ENCODE measurements at places on chromosomes 5 and 9.

DNA sequence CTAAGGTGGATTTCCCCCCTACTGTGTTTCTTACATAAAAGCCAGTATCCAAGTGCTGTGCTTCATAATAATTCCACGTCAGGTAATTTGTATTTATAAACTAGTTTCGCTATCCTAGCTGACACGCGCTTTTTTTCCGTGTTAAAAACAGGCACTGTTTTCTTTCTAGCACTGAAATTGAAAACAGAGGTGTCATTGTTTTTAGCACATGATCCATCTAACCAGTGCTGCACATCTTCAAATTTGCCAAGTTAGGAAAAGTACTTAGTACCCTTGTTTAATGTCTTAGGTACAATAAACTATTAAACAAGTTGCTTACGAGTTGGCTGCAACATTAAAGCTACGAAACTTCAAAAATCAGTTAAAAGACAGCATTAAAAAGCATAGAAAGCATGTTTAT, 49.9 kb downstream of the JMY start:
- DNase-seq, result no peak

DNA sequence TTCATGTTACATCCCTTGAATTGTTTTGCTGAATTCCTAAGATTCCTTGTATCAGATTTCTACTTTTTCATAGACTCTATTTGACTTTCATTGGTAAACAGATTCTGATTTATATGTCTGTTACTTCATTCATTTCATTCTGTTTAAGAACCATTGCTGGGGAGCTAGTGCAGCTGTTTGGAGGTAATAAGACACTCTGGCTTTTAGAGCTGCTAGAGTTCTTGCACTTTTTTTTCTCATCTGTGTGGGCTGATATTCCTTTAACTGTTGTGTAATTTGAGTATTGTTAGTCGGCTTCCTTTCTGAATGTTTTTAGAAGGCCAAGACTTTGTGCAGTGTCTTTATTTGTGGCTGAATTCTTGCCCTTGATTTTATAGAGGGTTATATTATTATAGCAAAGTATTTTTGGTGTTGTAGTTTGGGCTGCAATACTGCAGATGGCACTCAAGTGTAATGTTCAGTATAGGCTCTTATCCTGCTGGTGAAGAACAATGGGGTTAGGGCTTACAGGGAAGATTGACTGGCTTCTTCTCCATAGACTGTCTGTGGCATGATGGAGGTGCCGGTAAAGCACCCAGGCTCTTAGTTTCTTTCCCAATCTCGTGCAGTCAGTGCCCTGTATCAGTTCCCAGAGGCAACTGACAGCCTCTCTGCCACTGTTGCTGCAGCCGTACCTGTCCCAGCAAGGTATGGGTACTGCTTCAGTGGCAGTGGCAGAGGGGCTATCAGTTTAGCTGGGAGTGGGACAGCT, 162.2 kb downstream of the OXCT1 start:
- DNase-seq, result no peak

DNA sequence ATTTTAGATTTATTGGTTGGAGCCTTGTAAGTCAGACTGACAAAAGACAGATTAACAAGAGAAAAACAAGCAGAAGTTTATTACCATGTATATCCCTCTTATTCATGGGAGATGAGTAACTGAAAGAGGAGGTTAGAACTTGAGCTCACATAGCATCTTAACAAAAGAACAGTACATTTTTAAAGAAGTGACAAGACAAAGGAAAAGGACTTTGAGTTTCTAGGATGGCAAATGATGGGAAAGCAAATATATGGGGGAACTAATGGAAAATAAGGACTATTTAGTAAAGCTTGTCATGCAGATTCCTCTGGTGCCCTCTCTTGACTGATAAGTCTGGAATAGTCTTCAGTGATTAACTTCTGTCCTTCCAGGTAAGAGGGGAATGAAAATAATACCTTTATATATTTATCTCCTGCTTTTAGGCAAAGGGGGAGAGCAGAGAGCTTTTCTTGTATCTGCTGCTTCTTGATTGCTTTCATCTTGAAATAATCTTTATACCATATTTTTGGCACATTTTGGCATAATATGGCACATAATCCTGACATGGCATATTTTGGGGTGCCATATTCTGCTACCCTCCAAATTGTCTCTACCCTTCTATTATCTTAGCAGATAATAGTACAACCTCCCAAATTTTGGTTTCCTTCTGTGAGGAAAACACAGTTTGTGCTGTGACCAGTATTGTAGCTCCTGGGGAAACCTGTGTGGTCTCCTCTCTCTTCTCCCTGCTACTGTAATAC, 206.8 kb downstream of the TMC1 start:
- DNase-seq, result no peak

DNA sequence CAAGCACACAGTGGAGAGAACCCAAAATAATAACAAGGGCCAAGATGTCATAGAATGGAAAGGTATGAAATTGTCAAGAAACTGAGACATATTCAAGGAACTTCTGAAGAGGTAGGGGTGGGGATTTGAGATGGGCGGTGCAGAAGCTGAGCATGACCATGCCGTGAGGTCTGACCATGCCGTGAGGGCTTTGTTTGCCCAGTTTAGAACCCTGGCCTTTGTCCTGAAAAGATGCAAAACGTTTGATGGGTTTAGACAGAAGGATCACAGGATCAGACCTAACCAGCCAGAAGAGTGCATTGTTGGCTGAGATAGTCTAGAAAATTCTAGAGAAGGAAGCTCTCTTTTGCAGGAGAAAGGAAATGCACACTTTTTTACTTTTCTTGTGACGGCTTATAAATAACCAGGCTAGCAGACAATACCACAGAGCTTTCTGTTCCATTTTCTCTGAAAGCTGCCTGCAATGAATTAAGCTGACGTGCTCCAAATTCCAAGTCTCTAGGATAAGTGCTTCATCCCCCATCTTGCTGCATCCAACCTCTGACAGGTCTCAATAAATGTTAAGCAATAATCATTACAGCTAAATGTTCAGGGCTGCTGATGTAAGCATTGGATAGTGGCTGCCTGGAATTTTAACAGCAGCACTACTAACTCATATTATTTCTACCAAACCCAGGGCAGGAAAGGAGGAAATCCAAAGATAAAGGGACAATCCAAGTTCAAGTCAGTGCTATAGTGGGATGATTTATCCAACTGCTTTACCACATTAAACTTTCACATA, 110.9 kb upstream of the IL6ST start:
- no peak for DNase-seq

DNA sequence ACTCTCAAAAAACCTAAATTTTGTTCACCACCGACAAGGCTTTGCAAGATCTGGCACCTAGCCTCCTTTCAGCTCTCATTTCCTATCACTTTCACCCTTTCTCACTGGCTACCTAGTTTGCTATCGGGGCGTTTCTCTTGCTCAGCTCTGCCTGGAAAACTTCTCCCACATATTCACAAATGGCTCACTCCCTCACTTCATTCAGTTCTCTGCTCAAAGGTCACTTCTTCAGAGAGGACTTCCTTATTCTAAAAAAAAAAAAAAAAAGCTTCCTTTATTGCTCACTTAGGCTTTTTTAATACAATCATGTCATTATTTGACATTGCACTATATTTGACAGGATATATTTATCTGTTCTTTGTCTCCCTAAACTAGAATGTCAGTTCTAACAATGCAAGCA, 2.1 kb upstream of the SLC25A46 start:
- no peak for DNase-seq

DNA sequence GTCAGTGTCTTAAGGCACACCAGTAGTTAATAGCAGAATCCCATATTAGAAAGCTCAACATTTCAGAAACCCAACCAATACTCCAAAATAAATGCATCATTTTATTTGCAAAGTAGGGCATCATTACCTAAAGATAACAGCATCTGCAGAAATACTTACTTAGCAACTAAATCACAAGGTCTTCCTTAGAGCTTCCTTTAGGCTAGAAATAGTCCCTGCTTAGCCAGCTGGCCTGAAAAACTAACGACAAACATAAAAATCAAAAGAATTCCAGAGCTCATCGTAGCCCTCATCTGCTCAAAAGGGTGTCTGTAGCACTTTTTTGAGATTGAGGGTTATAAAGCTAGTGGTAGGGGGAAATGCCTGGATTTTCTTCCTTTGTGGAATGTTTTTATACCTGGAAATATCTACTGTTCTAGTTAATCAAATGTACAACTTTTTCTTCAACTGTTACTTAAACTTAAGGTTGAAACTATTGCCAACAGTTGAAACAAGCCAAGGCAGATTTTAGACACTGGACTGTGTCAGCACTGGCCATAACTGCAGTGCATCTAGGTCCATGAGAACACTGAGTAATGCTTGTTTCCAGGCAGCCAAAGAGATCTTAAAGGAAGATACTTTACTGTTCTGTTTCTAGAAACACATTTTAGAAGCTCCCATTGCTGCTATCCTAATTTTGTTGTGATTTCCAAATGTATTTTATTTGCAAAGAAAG, 129.4 kb upstream of the RASA1 start:
- no peak for DNase-seq

DNA sequence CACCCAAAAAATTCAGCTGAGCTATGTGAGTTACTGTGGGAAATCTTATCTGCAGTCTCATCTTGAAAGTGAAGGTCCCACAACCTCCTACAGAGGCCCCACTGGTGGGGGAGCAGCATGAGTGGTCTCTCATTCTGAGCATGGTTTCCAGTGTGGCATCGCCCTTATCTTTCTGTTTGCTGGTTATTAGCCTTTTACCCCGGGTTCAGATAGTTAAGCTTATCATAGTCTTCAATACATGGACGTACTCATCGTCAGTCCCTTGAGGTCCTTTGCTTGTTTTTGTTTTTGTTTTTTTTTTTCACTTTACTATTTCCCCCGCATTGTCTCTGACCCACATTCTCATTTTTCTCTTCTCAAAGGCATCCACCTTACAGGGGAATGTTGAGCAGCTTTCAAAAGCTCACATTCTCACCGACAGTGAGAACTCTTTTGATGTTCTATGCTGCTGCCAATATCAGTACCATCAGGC, 7.7 kb upstream of the HAVCR2 start:
- no peak for DNase-seq

GRCh38 chr5:82396871-82397514, 118.8 kb upstream of the RPS23 start:
- no peak for DNase-seq

All from esophagus squamous epithelium (tissue), 5 donors.